ENCODE measurements at places on chromosomes 1 and 21. TPM values are rescaled to one million over a fixed set of nuclear protein-coding genes. Genes with fewer than 3 reads are reported as not detected.

DNA sequence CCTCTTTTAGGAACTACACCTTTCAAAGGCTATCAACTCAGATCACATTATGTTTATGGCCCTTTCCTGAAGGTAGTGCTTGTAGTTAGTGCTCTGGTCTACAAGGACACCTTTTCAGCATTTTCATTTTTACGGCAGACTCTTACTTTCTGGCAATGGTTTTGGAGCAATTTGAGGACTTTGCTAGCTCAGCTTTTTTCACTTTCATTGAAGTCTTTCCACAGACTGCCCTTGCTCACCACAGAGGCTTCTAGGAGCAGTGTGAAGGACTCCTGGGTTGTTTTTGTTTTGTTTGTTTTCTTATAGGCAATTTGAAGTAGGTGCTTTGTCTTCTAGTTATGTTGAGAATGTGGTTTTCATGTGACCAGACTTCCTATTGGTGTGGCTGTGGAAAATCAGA is 43.1 kb downstream of the CD55 start:
- peaks cover 81% of the 10 kb centered on the region for H3K36me3 ChIP-seq
- H3K4me3 ChIP-seq = no peak overlapping the region
- no peak for DNase-seq
- no peak overlapping the region for H3K27ac ChIP-seq
- no peaks in the 10 kb centered on the region for H3K4me1 ChIP-seq
- no peaks in the 10 kb centered on the region for H3K27me3 ChIP-seq

- H3K27ac ChIP-seq = no peak overlapping the region
- no peak overlapping the region for H3K4me3 ChIP-seq
- no peaks in the 10 kb centered on the region for H3K4me1 ChIP-seq
- peaks cover 20% of the 10 kb centered on the region for H3K27me3 ChIP-seq
Observed at GRCh38 chr1:109749221-109749620, 8.4 kb upstream of the GSTM3 start.

GRCh38 chr1:181126289-181126688 is 37.8 kb downstream of the IER5 start:
- no peak for DNase-seq
- H3K4me3 ChIP-seq = no peak overlapping the region
- H3K27me3 ChIP-seq = no peaks in the 10 kb centered on the region
- H3K4me1 ChIP-seq = peaks cover 45% of the 10 kb centered on the region
- H3K27ac ChIP-seq = peak overlapping the region; percentile 46

DNA sequence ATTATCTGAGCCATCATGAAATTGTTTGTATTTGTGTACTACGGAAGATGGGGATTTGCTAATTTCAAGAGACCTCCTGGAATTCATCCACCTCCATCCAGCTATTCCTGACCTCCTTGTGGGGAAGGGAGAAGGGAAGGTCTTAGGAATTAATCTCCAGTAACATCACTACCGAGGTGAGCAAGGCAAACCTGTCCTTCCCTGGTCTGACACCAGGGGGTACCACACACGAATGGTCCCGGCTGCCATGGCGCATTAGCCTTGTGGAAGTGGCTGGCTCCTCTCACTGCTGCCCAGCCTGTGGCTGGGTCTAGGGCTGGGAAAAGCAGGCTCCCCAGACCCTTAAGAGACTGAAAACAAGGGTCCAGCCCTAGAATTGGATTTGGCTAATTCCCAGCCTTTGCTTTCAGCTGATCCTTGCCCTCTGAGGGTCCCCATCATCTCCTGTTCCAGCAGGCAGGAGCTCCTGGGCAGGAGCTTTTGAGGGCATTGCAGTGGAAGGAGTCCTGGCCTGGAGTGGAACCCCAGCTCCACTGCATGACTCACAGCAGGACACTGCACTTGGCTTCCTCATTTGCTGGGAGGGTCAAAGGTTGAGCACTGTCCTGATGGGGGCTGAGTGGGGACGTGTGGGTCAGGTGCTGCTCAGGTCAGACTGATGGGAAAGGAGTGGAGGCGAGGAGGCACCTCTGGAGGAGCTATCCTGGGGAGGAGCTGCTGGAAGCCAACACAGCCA is 34.8 kb downstream of the RIMS3 start:
- H3K27me3 ChIP-seq = no peaks in the 10 kb centered on the region
- H3K4me3 ChIP-seq = no peak overlapping the region
- DNase-seq = no peak
- H3K4me1 ChIP-seq = peaks cover 11% of the 10 kb centered on the region
- H3K36me3 ChIP-seq = peaks cover 5% of the 10 kb centered on the region
- no peak overlapping the region for H3K27ac ChIP-seq

GRCh38 chr1:35883635-35884101 is 659 bp downstream of the AGO1 start:
- no peaks in the 10 kb centered on the region for H3K27me3 ChIP-seq
- peaks cover 19% of the 10 kb centered on the region for H3K4me1 ChIP-seq
- peak; percentile 84 for DNase-seq

DNA sequence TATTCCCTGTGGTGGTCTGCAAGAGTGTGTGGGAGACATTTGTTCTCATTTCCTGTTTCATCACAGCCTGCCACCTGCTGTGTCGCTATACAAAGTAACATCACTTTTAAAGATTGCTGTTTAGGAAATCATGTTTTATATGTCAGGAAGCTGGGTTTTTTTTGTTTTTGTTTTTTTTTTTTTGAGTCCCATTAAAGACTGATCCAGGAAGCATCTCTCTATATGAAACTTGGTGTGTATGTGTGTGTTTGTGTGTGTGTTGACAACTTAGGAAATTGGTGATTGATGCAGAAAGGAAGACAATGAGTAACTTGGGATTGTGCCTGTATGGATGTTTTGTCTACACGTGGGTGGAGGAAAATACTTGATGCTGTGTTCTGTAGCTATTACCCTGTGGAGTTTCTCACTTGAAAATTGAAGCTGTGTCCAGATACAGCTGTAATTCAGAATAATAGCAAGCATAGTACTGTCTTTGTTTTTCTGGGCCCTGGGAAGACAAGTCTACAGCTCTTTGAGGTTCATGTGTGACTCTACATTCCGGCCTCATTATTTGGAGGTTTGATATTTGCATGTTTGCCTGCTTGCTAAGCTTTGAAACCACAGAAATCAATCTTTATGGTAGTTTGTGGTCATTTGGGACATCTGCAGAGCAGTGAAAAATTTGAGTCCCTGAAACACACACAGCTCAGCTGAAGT is 47.9 kb downstream of the LAMC1 start:
- DNase-seq = no peak
- no peak overlapping the region for H3K27ac ChIP-seq
- no peak overlapping the region for H3K4me3 ChIP-seq
- H3K4me1 ChIP-seq = peaks cover 10% of the 10 kb centered on the region
- H3K36me3 ChIP-seq = no peaks in the 10 kb centered on the region

DNA sequence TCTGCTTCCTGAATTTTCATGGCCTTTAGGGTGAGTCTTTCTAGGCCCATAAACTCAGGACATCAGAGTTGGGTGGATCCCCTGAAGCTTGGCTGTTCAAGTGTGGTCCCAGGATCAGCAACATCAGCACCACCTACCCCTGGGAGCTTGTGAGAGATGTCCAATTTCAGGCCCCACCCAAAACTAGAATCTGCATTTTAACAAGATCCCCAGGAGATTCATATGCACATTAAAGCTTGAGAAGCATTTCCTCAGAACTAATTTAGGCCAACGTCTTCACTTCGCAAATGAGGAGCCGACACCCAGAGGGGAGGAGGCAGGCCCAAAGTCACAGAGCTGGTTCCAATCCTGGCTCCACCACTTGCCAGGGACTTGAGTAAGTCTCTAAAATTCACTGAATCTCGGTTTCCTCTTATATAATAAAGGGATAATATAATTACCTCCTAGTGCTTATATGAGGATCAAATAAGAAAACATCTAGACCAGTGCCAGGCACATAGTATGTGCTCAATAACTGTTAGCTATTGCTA is 10.3 kb upstream of the PHLDA3 start:
- peaks cover 24% of the 10 kb centered on the region for H3K4me1 ChIP-seq
- peaks cover 10% of the 10 kb centered on the region for H3K27me3 ChIP-seq
- H3K36me3 ChIP-seq = peaks cover 10% of the 10 kb centered on the region
- H3K27ac ChIP-seq = no peak overlapping the region

The ERO1B gene
- total RNA-seq = 16.6 TPM

The NSL1 gene
- total RNA-seq = 38.2 TPM

The ECM1 gene
- 8.8 TPM for total RNA-seq

Measured in spleen (tissue), 13 donors.